Urinary bladder (tissue), 4 donors: ENCODE measurements at places on chromosomes 7 and 10. TPM values are rescaled to one million over a fixed set of nuclear protein-coding genes. Genes with fewer than 3 reads are reported as not detected.

DNA sequence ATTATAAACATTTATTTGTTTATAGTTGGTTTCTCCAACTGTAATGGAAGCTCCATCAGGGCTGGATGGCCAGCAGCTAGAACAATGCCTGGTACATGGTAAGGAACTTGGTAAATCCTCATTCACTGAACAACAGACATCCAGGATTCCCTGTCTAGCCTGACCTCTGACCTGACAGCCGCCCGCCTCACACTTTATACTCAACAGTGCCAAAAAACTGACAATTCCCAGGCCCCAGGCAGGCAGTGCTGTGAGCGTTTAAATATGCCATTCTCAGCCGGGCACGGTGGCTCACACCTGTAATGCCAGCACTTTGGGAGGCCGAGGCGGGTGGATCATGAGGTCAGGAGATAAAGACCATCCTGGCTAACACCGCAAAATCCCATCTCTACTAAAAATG is 55.9 kb downstream of the RSU1 start:
- DNase-seq, result no peak

DNA sequence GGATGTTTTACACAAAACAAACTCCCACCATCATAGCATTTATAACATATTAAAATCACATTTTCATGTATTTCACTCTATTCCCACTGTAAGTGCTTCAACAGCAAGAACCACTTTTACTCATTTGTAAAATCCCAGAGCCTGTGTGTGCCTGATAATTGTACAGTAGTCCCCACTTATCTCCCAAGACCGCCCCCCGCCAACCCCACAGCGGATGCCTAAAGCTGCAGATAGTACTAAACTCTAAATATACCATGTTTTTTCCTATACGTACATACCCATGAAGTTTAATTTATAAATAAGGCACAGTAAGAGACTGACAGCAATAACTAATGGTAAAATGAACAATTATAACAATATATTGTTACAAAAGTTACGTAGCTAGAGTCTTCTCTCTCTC is 33.5 kb downstream of the EZH2 start:
- no peak for DNase-seq

DNA sequence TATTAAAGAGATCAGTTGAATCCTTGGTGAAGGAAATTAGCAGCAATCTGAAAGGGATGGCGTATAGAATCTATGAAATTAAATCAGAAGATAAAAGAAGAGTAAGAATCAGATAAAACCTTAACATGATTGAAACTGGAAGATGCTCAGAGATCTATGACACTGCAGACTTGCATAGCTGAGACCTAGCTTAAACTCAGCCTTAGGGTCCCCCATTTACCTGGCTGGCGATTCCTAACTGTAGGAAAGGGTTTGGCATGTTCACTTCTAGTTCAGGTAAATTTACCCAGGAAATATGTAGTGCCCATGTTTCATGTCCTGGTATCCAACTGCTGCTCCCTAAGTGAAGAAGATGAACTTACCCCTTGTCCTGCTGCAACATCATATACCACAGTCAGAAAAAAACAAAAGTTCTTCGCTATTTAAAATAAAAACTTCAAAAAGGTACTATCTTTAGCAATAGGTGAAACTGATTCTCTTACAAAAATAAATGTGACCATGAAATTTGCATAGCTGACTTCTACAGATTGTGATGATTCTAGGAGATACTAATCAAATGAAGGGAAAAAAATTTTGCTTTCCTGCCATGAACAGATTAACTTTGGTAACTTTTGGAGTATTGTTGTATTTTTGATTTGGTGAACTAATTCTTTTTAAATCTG is 47.8 kb upstream of the TMEM243 start:
- DNase-seq, result no peak

- DNase-seq, result no peak
Observed at GRCh38 chr7:135326636-135327280, 93.1 kb downstream of the STRA8 start.

GRCh38 chr7:135320268-135320667 is 86.6 kb downstream of the STRA8 start:
- DNase-seq, result no peak

DNA sequence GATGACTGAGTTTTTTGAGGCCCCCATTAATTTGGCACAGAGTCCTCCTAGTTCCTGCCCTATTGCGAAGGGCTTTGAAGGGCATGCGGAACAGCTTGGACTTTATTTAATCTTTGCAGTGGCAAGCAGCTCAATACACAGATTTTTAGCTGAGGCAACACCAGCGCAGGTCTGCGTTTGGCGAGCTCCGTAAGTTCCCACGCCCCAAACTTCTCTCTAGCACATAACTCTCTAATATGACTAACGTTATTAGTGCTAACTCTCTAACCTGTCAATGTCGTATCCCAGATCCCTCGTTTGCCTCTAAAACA is 366 bp upstream of the TAF3 start:
- no peak for DNase-seq

DNA sequence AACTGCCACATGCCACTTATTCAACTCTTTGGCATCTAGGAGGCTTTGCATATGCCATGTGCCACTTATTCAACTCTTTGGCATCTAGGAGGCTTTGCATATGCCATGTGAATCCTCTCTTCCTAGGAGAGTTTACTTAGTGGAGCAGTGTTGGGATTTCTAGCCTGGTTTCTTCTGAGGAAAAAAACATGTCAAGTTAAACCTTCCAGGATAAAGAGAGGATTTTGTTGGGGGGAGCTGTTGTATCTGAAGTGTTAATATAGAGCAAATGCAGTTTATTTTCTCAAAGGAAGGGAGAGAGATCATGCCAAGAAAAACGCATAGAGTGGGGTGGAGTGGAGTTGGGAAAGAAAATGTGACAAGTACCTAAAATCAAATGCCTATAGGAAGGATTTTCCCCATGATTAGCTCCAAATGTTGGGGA is 91.5 kb downstream of the MCU start:
- DNase-seq, result no peak

- no peak for DNase-seq
Observed at GRCh38 chr10:68633816-68634466, 73.8 kb downstream of the TET1 start.

- no peak for DNase-seq
Observed at GRCh38 chr10:3281941-3282673, 109.5 kb upstream of the PITRM1 start.

DNA sequence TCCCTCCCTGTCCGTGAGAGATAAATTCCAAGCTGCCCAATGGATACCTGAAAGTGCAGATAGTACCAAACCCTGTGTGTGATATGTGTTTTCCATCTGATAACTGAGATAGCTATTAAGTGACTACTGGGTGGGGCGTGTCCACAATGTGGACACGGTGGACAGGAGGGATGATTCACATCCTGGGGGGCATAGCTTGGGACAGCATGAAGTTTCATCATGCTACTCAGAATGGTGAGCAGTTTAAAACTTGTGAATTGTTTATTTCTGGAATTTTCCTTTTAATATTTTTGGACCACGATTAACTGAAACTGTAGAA is 158.6 kb downstream of the CREB5 start:
- DNase-seq, result no peak

DNA sequence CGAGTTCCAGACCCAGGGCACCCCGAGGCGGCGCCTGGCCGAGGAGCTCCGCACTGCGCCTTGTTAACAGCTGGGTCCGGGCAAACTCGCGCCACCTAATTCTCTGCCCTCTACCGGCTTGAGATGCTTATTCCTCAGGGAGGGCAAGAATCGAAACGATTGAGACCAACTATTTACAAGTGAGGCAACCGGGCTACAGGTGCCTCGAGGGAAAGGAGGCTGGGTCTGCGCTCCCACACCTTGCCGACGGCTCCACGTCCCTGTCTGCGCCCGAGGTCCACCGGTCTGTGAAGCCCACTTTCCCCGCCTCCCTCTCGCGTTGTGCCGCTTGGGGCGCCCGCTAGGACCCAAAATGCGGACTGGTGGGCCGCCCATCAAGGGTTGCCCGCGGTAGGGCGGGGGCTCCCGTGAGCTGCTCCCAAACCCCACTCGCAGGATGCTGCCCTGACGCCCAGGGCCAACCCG is 527 bp downstream of the AKR1B1 start:
- DNase-seq, result no peak

DNA sequence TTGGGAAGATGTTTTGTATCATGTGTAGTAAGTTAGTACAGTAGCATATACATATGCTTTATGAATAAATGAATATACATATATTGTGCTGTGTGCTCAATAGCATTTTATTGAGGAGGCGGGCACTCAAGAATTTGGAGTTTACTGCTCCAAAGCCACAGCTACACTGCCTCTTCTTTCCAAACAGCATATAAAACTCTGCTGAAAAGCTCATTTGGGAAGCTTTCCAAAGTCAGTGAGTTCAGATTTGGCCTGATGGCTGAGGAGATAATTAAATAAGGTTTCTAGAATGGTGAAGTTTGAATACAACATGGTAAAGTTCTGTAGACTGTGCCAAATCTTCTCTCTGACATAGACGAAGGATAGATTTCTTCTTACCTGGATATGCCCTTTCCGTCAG is 29.8 kb downstream of the CDK1 start:
- DNase-seq, result no peak

DNA sequence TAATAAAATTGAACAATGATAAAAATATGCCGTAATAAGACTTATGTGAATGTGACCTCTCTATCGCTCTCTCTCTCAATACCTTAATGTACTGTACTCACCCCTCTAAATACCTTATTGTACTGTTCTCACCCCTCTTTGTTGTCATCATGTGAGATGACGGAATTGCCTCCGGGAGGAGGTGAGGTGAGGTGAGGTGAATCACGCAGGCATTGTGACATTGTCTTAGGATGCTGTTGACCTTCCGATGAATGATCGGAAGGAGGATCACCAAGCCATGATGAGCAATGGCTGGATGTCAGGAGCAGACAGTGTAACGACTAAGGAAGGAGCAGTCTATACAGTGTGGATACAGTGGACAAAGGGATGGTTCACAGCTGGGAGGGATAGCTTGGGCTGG is 87.4 kb upstream of the FAM20C start:
- DNase-seq, result no peak

- DNase-seq, result no peak
Observed at GRCh38 chr7:98294798-98295382, 13.4 kb downstream of the BRI3 start.

DNA sequence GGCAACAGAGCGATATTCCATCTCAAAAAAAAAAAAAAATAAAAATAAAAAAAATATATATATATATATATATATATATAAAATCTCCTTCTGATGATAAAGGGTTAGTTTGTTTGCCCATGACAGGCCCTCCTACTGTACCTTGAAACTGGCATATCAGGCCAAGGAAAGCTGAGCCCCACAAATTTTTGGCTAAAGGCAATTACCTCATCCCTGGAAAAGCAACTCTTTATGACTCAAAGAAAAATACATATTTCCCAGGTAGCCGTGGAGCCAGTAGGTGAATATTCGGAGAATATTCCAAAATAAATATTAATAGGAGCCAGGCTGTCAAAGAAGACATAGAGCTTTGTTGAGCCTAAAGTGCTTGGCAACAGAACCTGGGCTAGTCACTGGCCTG is 245.1 kb downstream of the GALNT17 start:
- DNase-seq, result no peak

- DNase-seq, result no peak
Observed at GRCh38 chr10:75040576-75040975, 70.9 kb upstream of the SAMD8 start.

DNA sequence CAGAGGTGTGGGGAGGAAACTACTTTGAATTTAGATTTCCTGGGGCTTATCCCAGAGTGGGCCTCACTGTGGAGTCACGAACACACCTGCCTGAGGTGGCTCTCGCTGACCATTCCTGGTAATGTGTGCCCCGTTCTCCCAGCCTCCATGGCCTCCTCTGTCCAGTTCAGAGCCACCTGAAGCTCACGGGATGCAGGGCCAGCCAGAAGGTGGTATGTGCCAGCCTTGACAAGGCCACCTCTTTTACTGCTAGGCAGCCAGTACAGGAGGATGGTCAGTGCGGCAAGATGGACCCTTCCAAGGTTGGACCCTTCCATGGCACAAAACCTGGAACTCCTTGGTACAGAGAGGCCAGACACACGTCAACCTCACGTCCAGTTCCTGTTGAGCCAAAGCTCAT is 210.3 kb downstream of the DNAJB6 start:
- no peak for DNase-seq

DNA sequence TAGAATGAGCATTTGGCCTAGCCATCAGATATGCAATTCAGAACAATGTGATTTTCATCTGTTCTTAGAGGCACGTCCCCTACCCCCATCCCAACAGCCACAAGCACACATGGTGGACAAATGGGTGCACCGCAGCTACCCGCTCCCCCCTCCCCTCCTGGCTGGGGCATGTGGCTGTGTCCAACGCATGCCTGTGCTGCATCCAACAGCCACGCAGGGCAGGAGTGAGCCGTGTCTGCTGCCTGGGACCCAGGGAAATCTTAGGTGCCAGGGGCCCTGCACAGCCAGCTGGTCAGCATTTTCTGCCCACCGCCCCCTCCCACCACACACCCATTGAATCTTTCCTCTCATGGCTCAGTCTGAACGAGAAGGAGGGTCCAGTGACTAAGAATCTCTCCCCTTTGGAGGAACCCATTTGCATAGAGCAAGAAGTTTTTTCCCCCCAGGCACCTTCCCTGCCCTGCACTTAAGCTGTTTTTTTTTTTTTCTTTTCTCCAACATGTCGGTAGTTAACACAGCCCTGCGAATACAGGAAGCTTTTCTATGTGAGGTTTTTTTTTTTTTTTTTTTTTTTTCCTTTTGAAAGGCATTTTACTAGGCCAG is 138.9 kb downstream of the WDR11 start:
- no peak for DNase-seq

- DNase-seq, result no peak
Observed at GRCh38 chr7:74400420-74401136, 53.1 kb upstream of the GTF2IRD1 start.

Gene UTF1
- total RNA-seq, result not detected

Gene PAX4
- not detected for total RNA-seq

Gene LRRC18
- total RNA-seq, result 0.32 TPM

Gene SYCE1
- total RNA-seq, result not detected

Gene CAMK2B
- 1.5 TPM for total RNA-seq

Gene ADAM12
- total RNA-seq, result 95.0 TPM

Gene NAMPT
- total RNA-seq, result 120 TPM

Gene CPA4
- 3.8 TPM for total RNA-seq
